ENCODE measurements at places on chromosomes 5 and 9.
A peak's percentile ranks its signal among the peaks of the same experiment; 100 is the strongest.

DNA sequence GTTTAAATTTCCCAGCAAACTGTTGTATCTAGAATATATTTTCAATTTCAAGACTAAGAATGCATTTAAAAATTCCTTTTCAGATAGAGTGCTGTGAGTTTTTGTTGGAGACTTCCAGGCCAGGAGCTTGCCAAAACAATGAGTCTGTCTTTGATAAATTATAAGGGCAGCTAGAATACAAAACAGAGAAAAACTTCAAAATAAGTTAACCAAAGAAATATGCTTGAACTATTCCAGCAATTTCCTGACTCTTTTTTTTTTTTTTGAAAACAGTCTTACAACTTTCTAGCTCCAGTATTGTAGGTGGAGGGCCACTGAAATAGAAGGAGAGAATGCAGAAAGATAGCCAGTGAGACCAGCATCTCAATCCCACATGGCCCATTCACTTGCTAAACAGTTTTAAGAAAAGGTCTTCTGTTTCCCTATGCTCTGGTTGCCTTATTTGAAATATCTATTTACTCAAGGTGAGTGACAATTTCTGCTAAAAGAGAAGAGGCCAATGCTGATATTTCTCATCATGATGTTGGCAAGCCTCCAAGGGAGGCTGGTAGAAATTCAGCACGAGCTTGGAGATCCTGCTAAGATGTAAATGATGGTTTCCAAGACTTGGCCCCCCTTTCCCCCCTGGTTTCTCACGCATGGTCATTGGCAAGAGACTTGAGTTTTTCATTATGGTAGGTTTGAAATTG lies 103.2 kb downstream of the USP20 start:
- no peak for DNase-seq

DNA sequence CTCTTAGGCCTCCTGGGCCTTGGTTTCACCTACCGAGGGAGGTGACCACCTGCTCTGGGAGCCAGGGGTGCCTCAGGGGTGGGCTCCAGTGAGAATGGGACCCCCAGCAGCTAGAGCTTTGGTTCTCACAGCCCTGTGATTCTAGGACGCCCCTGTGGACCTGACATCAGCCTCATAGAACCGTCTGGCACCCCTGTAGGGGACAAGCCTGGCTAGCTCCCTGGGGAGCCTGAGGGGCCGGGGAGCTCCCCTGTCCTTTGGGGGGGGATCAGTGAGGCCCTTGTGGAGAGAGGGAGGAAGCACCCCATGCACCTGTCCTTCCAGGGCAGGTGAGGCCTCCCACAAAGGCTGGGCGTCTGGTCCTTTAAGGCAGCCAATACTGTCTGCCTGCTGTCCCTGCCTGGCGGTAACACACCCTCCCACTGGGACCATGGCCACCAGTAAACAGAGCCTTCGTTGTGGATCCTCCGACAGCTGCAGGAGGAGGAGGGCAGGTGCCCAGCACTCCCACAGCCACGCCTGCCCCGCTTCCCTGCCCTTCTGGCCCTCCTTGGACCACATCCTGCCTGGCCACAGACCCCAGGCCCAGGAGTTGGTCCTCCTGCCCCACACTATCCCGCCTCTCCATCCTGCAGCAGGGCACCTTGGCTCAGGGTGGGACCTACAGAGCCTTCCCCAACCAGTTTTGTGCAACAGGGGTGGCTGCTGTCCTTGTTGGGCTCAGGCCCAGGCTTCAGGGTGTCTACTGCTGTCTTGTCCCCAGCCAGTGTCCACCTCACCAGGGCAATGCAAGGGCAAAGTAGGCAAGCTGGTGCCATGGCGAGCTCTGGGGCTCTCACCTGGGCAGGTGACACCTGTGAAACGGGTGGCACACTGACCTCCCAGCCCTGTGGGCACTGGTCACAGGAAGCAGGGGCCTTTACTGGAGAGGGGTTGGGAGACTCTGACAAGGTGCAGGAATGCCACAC lies 3.0 kb upstream of the TUBB4B start:
- no peak for DNase-seq

GRCh38 chr9:131698618-131698985 lies 41.3 kb downstream of the RAPGEF1 start:
- DNase-seq = no peak

- no peak for DNase-seq
These were observed 154.2 kb upstream of the TSLP start for GRCh38 chr5:110917161-110917875.

DNA sequence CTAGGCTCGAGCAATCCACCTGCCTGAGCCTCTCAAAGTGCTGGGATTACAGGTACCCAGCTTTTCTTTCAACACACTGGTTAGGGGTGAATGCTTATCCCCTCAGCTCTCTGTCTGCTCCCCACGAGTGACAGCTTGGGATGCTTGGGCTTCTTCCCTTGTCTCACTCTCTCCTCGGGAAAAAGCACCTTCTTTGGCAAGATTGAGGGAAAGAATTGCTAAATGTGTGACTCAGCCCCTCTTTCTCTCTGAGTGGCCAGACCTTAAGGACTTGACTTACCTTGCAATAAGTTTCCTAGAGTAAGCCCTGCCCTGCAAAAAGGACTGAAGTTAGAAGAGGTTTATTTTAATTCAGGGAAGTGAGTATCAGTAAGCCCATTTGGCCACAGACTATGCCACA lies 68.1 kb upstream of the ERBIN start:
- DNase-seq = no peak

GRCh38 chr9:21153336-21154017 lies 11.8 kb upstream of the IFNW1 start:
- DNase-seq = no peak

DNA sequence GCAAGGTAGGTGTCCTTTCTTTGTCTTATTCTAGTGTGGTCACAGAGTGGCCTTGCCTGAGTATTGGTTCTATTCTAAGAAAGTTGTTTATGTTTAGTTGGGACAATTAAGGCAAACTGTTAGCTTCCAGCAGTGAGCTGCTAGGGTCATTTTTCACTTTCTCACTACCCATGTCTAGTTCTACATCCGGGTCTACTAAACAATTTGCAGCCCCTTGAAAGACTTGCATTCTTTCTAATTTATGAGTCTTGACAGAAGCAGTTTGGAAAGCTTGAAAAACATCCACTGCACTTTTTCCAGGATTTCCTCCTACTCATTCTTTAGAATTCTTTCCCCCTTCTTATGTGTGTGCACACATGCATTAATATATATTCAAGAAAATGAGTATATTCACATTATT lies 892.2 kb upstream of the ACO1 start:
- DNase-seq = no peak

DNA sequence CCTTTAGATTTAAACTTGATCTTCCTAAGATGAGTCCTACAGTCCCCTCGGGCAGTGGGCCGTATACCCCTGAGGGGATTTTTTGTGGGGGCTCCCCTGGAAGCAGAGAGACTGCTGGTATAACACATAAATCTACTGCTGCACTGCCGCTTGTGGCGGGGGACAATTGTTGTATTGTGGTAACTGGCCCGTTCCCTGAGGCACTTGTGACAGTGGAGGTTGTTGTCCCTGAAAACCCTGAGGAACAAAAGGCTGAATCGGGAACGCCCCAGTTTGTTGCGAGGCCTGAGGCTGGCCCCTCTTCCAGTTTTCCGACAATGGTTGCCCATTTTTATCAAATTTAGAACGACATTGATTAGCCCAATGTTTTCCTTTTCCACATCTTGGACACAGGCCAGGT lies 4.7 kb upstream of the TMEM141 start:
- DNase-seq = no peak

DNA sequence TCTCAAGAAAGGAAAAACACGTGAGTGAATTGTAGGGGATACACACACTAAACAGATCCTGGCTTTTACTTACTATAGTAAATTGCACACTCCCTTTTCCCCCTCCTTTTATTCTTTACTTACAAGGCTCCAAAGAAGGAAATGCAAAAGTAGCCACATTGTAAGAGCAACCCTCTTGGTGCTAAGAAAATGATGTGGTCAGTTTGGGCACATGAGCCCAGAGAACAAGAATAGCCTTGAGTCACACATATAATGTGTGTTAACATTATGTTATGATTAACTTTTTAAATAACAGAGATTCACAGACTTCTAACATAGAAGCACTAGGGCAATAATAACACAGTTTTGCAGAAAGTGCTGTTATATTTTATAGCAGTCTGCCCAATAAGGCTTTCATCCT lies 48.5 kb downstream of the PCSK5 start:
- no peak for DNase-seq

DNA sequence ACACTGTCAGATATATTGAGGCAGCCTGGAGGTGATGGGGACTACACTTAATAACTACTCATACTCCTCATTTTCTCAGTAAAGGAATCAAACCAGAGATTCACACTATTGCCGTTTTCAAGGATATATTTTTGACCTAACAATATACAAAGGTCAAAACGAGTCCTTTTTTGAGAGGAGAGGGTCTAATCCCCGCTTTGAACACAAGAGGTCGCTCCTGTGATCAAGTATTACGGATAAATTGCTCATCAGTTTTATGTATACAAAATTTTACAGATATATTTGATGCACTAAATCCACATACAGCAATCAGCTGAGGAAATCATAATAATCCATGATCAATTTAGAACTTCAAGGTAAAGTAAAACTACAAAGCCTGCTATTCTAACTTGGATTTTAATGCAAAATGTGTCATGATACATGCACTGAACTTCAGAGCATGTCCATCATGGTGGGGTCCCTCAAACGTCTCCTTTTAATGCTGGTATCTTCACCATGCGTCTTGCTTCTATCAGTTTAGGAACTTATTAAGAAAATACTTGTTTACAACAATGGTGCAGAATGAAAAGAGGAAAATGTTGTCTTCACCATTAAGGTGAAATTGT lies 2.5 kb upstream of the ISL1 start:
- no peak for DNase-seq

- no peak for DNase-seq
These were observed 1114.0 kb downstream of the CDH12 start for GRCh38 chr5:21739096-21739495.

- DNase-seq = no peak
These were observed 127.1 kb downstream of the PIK3R1 start for GRCh38 chr5:68342693-68343092.

- DNase-seq = peak; percentile 77
These were observed 232.1 kb downstream of the MAN2A1 start for GRCh38 chr5:109921735-109922380.

DNA sequence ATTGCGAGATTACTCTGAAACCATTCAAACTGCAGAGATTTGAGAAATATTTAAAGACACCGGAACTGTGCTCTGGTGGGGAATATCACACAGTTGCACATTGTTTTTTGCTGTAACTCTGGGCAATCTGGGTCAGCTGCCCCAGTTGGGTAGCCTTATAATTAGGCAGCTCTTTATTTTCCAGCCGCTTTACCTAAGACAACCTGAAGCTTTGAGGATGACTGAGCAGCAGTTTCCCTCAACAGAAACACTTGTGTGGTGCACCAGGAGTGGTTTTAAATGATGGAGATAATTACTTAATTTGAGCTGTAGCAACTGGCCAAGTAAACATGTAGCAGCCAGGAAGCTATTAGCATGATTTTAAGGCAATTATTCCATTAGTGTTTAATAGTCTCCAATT lies 2.9 kb downstream of the PLCXD3 start:
- DNase-seq = no peak
